Iris pigment epithelial cell (primary cell): ENCODE measurements at places on chromosomes 13 and 19.

- no peak for DNase-seq
Observed at GRCh38 chr13:44142540-44142867, 231.1 kb upstream of the SERP2 start.

DNA sequence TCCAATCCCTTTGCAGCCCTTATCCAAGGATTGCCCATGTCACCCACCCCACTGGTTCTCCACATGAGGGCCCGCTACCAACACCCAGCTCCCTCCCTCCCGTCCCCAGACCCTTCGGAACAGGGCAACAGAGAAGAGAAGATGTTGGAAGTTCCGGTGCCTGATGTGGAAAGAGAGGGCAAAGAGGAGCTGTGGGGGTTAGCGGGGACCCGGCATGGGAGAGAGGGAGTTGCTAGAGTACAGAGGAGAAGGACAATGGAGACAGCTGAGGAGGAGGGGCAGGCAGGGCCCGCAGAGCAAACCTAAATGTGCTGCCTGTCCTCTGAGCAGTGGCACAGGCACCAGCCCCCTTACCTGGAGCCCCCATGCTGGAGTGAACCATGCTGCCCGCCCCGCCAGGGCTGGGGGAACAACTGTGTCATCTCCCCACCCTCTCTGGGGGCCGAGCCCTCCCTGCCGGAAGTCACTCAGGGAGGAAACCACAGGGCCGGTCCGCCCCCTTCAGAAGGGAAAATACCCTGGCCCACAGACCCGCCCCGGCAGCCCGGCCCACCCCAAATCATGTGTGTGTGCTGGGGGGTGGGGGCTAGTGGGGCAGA is at the start of gene POU2F2:
POU2F2 (minus strand) TSS at position 417 of the 599 bp plus-strand sequence; CDS start at position 382, 35 bp downstream.
- no peak for DNase-seq

DNA sequence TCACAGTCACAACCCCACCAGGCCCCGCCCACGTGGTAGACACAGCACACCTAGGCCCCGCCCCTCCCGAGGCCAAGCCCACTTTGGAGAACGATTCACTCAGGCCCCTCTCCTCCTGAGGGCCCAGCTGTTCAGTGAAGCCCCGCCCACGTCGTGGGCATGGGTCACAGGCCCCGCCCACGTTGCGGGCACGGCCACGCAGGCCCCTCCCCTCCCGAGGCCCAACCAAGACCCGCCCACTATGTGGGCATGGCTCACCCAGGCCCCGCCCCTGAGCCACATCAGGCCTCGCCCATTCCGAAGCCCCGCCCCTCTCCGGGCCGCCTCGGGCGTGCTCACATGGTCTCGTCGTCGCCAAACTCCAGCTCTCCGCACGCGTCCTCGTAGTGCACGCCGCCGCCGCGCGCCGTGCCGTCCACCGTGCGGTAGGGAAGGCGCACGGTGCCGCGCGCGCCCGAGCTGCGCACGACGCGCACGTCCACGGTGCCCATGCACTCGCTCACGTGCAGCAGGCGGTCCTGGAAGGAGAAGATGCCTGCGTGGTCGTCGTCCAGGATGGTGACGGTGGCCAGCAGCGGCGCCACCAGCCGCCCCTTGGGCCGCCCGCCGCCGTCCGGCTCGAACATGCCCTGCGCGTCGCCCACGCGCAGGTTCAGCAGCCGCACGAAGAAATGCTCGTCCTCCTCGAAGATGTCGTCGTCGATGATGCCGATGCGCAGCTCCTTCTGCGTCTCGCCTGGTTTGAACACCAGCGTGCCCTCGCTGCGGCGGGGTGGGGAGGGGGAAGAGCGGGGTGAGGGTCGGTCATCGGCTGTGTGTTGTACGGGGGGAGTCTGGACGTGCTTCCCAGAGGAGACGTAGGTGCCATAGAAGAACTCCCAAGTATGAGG is 24.0 kb downstream of the SLC8A2 start:
- peak; percentile 39 for DNase-seq

DNA sequence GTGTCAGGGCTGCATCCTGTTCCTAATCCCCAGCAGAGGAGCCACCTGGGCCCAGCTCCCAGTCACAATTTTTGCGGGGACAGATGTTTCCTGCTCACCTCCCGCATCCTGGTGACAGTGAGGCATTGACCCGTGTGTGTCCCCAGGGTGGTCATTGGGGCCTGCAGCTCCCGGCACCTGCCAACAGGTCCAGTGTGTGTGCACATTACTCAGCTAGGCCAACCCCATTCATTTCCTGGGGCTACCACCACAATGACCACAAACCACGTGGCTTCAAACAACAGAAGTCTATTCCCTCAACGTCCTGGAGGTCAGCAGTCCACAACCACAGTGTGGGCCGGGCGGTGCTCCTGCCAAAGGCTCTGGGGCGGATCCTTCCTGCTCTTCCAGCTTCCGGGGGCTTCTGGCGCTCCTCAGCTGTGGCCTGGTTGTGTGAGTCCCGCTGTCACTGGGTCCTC is 11.9 kb upstream of the F2RL3 start:
- DNase-seq, result peak; percentile 76

- DNase-seq, result no peak
Observed at GRCh38 chr19:6048348-6048747, 62.0 kb downstream of the RFX2 start.

GRCh38 chr13:32877491-32877890 is 138.7 kb upstream of the KL start:
- no peak for DNase-seq

DNA sequence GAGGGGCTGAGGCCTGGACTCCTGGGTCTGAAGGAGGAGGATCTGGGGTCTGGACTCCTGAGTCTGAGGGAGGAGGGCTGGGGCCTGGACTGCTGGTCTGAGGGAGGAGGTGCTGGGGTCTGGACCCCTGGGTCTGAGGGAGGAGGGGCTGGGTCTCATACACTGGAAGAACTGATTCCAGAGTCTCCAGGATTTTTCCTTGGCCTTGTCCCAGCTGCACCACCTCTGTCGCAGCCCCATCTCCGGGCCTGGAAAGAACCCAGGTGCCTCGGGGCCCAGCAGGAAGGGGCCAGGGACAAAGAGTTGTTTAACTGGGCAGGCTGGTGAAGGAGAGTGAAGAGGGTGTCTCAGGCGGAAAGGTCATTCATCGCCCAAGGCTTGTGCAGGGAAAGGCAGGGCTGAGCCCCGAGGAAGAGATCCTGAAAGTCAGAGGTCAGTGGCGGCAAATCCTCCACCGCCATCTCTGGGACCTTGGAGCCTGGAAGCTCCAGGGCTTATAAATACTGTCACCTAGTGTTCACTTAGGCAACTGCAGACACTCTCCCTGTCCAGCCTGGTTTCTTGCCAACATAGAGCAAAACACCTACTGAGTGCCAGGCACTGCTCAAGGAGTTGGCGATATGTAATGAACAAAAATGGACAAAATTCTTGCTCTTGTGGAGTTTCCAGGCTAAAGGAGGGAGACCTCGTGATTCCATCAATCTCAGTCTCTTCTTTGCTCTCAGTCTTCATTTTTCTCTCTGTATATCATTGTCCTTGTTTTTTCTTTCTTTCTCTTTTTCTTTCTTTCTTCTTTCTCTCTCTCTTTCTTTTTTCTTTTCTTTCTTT is 4.4 kb upstream of the KCNN4 start:
- peak; percentile 68 for DNase-seq

DNA sequence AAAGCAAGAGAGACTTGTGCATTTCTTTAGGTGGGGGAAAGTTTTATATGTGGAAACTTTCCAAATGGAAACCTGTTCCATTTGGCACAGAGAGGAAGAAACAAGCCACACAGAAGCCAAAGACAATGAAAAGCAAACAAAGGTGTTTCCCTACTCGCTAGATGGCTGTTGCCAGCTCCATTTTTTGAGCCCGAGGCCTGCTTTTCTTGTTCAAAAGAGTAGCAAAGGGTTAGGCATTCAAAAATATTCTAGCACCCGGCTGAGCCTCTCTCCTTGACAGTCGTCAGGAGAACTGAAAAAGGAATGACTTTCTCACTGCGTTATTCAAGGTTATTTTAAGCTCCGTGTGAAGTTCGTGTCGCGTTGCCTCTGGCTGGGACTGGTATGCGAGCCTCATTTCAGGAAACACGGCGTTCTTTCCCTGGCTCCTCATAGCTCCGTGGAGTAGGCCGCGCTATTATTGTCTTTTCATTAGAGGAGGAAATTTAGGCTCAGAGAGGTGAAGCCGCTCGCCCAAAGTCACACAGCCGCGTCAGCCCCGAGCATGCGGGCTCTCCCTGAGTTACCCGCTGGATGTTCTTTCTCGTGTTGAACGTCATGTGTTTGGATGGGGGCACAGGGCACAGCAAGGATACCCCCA is 7.6 kb downstream of the TRPM4 start:
- DNase-seq, result no peak

- DNase-seq, result no peak
Observed at GRCh38 chr13:73991884-73992283, 142.3 kb downstream of the KLF12 start.

DNA sequence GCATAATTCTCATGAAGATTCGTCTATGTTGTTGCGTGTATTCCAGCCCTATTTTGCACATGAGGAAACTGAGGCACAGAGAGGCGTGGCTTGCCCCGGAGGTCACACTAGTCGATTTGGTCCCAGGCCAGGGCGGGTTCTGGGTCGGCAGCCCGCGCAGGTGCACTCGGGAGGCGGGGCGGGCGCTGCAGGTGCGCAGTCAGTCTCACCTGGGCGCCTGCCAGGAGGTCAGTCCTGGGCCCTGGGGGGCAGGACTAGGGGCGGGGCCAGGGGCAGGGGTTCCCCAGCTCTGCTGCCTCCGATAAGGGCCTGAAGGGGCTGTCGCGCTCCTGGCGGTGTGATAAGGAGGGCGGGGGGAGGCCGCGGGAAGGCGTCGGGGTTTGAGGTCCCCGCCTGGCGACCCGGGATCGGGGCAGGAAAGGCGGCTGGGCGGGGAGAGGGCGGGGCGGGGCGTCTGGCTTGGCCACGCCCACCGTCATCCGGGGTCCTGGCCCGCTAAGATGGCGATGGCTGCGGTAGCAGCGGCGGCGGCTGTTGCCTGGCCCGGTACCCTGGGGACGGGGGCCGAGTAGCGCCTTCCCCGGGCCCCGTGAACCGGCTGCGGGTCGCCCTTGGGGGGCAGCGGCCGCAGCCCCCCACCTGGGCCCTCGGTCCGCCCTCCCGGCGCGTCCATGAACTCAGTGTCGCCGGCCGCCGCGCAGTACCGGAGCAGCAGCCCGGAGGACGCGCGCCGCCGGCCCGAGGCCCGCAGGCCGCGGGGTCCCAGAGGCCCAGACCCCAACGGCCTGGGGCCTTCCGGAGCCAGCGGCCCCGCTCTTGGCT is at the start of gene ATG4D:
ATG4D (plus strand) TSS at position 485 of the 822 bp plus-strand sequence; CDS start at position 672, 187 bp downstream.
- peak; percentile 54 for DNase-seq

DNA sequence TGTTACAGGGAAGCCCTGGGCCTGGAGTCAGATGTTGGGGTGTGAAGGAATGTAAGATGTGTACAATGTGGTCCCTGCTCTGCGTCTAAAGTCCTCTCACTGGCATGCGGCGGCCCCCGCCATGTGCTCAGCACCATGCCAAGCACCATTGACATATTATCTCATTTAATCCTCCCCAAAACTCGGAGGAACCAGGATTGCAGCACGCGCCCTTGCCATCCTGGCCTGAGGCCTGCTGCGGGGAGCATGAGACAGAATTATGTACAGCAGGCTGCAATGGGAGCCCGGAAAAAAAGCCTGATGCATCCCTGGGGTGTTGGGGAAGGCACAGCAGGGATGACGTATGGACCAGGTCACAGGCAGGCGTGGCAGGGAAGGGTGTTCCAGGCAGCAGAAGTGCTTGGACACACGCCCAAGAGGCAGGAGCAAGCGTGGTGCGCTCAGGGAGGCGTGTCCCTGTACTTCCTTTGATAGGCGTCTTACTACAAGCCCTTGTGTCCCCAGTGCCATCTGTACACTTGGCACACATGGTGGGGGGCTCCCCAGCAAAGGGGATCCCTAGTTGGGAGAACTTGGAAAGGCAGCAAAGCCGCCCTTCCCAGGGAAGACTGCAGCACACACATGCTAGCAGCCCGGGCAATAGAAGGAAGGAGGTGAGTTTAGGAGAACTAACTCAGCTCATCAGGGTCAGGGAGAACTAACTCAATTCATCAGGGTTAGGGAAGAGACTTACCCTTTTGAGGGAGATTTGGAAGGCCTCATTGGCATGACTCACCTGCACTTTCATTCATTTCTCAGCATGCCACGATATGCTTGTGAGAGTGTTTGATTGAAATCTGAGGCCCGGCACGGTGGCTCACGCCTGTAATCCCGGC is 3.4 kb downstream of the EVI5L start:
- peak; percentile 62 for DNase-seq

DNA sequence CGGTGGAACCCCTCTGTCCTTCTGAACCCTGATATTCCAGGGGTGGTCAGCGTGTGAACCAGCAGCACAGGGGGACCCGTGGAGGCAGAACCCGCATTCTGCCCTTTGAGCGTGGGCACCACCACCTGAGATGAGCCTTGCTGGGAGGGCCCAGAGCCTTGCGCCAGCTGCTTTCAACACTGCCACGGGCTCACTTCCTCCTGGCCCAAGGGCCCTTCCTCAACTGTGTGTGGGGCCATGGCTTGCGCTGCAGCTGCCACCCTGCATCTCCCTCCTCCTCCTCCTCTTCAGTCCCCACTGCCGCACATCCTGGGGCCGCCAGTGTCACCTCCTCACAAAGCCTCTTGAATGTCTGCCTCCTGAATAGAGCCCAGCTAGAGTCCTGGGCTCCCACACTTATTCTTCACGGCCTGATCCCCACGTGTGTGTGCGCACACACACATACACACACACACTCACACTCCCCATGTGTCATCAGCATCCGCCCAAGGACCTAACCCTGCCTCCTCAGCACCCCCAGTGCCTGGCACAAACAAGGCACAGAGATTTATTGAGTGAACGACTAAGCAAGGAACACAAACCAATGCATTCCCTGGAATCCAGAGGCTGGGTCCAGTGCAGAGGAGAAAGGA is 26.9 kb upstream of the TMEM160 start:
- DNase-seq, result no peak

DNA sequence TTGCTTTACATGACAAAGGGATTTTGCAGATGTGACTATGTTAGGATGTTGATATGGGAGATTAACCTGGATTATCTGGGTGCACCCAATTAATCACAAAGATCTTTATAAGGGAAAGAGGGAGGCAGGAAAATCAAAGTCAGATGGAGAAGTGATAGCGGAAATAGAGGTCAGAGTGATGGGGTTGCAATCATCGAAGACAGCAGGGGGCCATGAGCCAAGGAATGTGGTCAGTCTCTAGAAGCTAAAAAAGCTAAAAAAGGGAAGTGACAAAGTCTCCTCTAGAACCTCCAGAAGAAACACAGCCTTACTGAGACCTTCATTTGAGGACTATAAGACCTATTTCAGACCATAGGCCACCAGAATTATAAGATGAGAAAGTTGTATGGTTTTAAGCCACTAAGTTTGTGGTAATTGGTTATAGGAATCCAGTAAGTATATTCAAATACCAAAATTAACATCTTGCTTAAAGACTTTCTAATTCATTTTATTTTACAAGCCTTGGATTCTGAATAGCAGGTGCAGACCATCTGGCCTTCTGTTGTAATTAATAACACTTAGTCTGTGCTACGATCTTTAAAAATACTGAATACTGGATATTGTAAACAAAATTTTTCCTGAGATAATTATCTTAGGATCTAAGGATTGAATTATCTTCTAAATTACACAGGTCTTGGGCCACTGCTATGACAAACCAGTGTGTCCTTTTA is 493.4 kb upstream of the PCDH20 start:
- no peak for DNase-seq

GRCh38 chr13:37503287-37503686 is 95.3 kb downstream of the POSTN start:
- no peak for DNase-seq
